SJCRH30 (cell line): ENCODE measurements at places on chromosomes 1 and 21.
A peak's percentile ranks its signal among the peaks of the same experiment; 100 is the strongest.

DNA sequence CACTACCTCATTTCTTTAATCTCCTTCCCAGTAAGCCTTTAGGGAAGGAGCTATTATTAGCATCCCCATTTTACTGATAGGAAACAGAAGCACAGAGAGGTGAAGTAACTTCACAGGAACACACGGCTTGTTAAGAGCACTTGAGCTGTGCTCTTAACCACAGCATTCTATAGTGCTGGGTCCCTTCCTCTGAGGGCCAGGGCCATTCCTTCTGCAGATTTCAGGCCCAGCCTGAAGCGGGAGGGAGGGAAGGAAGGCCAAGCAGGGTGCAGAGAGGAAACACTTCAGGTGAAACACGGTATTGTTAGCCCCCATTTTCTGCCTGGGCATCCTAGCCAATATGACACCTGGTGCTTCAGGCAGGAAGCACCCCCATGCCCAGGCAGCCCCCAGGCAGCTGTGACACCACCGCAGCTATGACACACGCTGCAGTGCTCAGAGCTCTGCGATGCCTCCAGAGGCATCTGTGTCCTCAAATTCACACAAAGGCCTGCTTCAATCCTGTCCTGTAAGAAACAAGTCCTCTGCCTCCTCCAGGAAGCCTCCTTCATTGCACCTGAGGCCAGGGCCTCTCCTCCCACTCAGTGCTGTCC is 4.5 kb upstream of the EXTL1 start:
- DNase-seq: peak; percentile 38

DNA sequence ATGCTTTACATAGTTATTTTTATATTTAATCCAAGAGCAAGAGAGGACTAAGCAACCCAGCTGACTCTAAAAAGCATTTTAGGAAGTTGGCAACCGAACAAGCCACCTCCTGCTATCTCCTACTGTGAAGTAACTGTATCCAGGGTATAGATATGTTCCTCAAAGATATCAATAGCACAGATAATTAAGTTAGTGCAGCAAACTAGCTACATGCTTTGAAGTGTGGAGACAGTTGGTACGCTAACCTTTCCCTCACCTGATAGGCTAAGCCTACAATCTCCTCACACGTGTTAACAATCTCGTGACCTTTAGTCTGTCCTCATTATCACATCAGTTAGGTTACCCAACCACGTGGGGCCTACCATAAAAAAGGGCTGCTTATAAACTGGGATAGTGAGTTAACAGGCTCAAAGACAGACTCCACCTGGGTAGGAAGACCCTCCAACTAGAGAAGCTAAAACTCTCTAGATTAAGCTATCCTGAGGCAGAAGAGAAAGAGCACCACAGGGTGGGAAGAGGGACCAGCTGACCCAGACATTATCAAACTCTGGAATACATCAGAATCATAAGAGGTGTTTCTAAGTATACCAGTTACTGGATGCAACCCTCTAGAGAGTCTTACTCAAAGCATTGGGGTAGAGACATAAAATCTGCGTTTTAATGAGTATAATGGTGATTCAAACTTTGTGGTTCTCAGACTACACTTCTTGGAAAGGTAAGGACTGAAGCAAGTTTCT is 340.1 kb upstream of the ESRRG start:
- no peak for DNase-seq

DNA sequence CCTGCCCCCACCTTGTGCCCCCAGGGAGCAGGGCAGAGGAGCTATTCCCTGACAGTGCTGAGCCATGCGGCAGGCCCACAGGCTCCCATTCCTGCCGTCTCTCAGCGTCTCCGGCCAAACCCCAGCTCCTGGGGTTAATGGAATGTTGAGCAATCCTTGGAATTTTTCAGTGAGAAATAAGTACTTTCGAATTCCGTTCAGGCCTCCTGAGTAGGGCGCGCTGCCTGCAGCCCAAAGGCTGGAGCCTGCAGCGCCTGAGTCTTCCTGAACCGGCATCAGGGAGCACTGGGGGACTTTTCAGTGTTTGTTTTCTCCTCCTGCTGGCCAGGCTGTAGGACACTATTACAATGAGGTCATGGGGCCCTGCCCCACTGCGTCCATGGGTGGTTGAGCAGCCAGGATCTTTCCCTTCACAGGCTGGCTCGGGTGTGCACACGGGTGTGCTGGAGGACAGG is 33.3 kb upstream of the CSF1 start:
- DNase-seq: peak; percentile 38

- DNase-seq: peak; percentile 78
These were observed 65.6 kb upstream of the IRF2BP2 start for GRCh38 chr1:234675572-234675971.

DNA sequence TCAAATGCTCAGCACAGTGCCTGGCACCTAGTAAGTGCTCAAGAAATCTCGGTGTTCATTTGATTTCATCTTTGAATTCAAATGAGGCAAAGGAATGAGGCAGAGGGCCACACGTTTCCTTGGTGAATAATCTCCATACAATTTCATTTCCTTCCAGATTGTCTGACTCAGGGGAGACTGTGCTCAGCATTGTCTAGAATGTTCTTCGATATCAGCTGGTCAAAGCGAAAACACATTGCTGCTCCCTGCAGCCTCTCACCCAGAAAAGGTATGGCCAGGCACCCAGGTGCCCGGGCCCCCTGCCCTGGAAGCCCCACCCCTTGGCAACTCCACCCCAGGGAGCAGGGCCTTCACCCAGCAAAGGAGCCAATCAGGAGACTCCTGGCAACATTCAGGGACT is 55.8 kb downstream of the FBXO2 start:
- DNase-seq: no peak

DNA sequence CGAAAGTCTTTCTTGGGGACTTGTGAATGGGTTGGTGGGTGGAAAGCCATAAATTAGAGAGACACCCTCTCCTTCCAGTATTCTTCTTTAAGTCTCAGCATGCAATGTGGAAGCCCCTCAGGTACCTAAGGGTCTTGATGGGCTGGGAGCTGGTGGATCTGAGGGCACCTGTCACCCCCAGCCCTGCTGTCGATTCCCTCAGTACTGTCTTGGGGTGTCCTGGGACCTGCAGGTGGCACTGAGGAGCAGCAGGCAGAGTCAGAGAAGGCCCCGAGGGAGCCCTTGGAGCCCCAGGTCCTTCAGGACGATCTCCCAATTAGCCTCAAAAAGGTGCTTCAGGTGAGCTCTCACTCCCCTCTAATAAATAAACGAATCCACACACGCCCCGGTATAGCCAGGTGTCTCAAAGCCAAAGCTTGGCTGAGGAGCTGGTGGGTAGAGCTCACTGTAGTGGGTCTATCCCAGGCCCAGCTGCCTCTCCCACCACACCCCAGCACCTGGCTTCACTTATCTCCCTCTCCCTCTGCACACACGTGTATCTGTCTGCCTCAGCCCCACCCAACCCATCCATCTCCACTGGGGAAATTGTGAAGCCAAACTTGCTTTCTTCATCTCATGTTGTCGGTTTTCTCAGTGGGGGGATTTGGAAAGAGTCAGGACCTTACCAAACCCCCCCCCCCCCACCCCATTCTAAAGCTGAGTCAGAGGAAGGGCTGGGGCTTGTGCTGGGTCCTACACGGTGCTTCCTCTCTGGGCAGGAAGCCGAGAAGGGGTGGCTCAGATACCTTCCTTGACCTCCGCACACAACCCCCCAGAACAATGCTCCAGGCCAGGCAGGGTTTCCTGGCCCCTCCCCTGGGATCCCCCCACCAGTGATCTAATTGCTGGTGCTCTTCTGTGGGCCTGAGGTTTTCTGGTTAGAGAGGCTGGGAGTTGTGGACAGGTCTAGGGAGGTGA is 1.6 kb downstream of the ADAM15 start:
- no peak for DNase-seq

DNA sequence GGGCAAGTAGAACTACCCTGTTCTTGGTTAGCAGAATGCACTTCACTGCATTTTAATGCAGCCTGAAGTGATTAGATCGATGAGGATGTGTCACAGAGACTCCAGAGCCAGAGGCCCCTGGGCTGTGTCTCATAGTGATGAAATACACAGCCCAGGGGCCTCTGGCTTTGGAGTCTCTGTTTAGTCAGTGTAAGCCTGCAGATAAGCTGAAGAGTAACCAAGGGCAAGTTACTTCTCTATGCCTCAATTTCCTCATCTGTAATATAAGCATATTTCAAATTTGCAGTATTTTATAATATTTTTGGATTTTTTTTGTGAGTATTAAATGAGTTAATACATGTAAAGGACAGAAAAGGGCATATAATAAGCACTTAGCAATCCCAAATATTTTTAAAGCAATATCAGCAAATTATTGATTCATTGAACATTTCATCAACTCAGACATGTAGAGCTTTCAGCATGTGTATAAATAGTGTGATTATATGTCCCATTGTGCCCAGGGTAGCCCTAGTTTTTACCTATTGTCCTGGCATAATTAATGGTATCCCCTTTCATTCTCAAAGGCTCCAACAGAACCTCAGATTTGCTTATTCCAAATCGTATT is 23.6 kb upstream of the APOBEC4 start:
- DNase-seq: no peak

- DNase-seq: no peak
These were observed 19.1 kb upstream of the SRSF10 start for GRCh38 chr1:23999156-23999671.

DNA sequence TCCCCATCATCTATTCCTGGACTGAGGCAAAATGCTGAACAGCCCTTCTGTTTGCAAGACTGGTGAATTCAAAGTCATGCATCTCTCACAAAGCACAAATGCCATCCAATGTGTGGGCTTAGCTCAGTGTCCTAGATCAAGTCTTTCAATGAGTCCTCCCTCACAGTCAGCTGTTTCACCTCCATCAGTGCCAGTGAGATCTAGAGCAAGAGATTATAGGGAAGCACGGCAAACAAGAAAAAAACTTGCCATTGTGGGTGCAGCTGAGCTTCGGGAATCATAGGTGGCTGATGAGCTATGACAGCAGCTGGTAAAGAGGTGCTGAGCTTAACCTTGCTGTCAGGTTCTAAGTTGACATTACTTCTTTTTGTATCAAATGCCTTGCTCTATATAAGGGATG is 130.2 kb downstream of the LMX1A start:
- DNase-seq: no peak

GRCh38 chr1:58903514-58904298 is 119.9 kb upstream of the JUN start:
- DNase-seq: peak; percentile 54
